Activated T-cell treated with anti-CD3 and anti-CD28 coated beads for 24 hours (primary cell): ENCODE measurements at places on chromosomes 2 and 18.

- DNase-seq: no peak
These were observed 63.9 kb downstream of the SMIM21 start for GRCh38 chr18:75363446-75364225.

GRCh38 chr18:2916184-2916583 lies 69.4 kb downstream of the EMILIN2 start:
- no peak for DNase-seq

- DNase-seq: no peak
These were observed 235.9 kb downstream of the KLHL29 start for GRCh38 chr2:23620841-23621341.

- no peak for DNase-seq
These were observed 11.4 kb downstream of the DOCK10 start for GRCh38 chr2:225030893-225031292.

- no peak for DNase-seq
These were observed 58.8 kb downstream of the ST6GAL2 start for GRCh38 chr2:106827158-106827557.

- no peak for DNase-seq
These were observed 211.0 kb downstream of the HAUS1 start for GRCh38 chr18:46315161-46315560.

GRCh38 chr18:69840001-69840400 lies 107.7 kb downstream of the CD226 start:
- no peak for DNase-seq

- no peak for DNase-seq
These were observed 3.1 kb upstream of the KCNJ13 start for GRCh38 chr2:232779465-232779864.

- DNase-seq: no peak
These were observed 803 bp upstream of the DES start for GRCh38 chr2:219417374-219417773.

DNA sequence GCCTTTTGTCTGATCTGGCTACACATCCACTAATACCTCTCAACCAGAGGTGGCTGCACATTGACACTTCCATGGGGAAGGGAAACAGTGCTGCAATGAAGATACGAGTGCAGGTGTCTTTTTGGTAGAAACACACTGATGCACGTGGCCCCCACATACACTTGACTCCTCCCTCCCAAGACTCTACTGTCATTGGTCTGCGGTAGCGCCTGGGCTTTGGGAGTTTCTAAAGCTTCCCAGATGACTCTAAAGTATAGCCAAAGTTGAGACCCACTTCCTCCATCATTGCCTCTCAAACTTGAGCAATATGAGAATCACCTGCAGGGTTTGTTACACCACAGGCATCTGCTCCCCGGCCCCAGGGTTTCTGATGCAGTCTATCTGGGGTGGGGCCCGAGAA lies 11.0 kb downstream of the SLC14A1 start:
- DNase-seq: no peak

DNA sequence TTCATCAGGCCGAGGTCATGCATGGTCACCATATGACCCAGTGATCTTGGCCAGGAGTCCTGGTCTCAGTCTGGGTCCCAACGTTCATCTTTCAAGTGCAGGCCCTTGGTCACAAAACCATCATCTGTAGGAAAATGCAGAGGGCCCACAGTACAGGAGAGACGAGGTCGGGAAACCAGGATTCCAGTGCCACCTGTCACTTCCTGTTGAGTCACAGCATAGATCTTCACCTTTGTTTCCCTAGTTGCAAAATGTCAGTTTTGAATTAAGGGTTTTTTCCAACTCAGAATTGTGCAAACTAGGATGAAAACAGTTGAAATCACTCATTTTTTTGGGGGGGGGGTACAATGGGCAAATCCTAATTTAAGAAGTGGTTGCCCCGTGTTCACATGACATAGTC lies 162.2 kb downstream of the INSIG2 start:
- no peak for DNase-seq

DNA sequence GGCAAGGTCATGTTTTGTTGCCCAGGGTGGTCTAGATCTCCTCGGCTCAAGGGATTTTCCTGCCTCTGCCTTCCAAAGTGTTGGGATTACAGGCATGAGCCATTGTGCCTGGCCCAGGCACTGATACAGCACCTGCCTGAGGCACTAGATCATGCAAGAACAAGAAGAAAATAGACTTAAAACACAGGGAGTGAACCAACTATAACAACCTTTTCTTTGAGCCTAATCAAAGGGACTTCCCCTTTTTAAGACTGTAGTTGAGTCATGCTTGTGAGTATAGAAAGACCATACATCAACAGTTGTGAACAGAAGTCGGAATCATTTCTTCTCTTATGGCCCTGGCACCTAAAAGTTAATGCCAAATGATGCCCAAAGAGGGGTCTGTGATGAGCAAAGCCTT lies 47.9 kb upstream of the MAPRE2 start:
- no peak for DNase-seq
